CD4-positive, alpha-beta T cell treated with Interleukin-17A for 1 hour (primary cell): ENCODE measurements at places on chromosomes 13 and 19.

DNA sequence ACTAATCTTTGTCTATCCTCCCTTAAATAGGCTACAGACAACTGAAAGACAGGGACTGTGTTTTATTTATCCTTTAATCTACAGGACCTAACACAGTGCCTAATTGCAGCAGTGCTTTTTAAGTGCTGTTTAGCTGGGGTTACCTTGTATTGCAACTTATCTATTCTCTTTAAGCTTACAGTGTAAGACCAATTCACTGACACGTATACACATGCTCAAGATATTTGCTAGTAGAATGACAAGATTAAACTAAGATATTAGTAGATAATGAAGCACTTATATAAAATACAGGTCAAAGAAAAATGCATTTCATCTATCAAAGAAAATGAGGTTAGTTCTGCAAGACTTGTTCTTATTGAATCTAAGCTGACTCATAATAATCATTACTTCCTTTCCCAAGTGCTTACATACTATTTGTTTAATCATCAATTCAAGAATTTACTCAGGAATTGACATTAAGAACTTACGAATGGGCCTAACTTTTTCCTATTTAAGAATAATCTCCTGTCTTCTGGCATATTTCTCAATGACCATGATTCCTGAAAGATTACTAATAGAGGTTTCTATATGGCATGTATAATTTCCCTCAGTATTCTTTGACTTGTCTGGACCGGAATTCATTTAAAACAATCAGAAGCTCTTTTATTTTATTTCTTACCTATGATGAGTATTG lies 75.8 kb upstream of the MAB21L1 start:
- no peak for DNase-seq

- DNase-seq = no peak
These were observed 716 bp downstream of the ZNF573 start for GRCh38 chr19:37778613-37779126.

DNA sequence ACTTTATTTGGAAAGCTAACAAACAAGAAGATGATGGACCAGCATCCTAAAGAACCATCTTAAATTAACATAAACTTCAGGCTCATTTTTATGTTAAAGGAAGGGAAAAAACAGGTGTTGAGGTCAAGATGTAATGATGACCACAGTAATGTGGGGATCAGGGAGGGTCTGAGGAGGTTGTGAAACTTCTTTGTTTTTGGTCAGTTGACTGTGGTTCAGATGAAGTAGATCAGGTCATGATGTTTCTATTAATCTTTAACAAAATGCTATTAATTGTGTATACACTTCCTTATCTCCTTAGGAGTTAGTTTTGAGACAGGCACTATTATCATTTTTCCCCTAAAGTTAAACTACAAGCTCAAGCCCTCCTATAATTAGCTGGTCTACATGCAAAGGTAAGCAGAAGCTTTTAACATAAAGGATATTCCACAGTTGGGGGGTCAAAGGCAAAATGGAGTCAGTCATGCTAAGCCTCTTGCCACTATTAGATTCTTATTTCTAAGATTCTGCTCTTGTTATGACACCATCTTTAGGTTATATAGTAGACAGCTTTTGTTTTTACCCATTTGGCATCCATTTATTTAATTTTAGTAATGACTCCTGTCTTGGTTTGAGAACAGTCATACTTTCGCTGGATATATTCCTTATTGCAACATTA lies 800.1 kb upstream of the PCDH9 start:
- DNase-seq = no peak

DNA sequence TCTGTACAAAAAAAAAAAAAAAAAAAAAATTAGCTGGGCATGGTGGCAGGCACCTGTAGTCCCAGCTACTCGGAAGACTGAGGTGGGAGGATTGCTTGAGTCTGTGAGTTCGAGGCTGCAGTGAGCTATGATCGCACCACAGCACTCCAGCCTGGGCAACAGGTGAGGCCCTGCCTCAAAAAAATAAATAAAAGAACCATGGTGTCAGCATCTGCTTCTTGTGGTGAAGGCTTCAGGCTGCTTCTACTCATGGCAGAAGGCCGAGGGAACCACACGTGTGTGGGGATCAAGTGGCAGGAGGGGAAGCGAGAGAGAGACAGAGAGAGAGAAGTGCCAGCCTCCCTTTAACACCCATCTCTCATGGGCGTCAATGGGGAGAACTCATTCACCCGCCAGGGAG lies 13.5 kb downstream of the BCL3 start:
- peak; percentile 11 for DNase-seq

DNA sequence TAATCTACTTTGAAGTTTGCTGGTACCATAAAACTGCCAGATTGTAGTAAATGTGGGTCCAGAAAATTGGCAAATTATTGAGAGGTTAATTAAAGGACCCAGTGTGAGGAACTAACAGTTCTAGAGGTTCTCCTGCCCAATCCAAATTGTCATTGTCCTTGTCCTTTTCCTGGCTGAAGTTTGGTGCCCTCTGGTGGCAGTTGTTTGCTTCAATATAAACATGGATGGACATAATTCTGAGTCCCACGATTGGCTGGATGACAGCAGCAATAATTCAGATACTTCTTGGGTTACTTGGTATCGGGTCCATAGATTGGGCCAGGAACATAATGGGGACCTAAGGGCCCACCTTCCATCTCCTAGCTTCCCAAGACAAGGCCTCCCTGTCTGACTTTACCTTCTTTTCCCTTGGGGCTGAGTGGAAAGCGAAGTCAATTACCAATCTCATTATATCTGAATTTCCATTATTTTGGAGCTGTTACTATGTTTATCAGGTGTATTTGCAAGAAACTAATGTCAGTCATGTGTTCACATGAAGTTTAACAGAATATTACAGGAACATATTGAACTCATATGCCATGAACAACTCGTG lies 33.8 kb upstream of the GARRE1 start:
- DNase-seq = peak; percentile 69

DNA sequence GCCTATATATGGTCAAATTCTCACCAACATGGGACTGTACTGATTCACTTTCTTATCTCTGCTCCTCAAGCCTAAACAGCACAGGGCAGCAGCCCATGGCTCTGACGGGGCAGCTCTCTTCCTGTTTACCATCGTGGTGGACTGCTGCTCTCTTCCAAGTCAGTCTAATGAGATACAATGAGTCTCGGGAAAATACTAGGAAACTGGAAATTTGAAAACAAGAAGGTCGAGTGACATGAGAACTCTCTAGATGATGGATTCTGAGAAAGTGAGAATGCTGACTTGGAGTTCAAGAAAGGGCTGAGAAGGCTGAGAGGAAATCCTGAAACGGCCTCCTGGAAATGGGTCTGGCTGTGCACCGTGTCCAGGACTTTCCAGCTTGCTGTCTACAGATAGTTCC lies 122.8 kb upstream of the ARGLU1 start:
- DNase-seq = no peak

DNA sequence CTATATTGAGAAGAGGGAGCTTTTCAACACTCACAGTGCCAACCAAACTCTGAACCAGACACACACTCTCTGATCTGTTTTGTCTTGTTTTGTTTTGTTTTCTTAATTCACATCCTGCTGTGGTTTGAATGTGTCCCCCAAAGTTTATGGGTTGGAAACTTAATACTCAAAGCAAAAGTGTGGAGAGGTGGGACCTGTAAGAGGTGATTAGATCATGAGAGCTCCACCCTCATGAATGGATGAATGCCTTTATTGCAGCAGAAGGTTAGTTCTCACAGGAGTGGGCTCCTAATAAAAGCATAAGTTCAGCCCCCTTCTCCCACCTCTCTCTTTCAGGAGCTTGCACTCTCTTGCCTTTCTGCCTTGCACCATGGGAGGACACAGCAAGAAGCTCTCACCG lies 957.1 kb downstream of the PCDH9 start:
- no peak for DNase-seq

GRCh38 chr13:30422054-30422839 lies at the start of gene UBE2L5:
Gene UBE2L5, plus strand, starts transcription at chr13:30422493. Its CDS starts 5,498 bp downstream, at chr13:30427991.
- DNase-seq = peak; percentile 69

DNA sequence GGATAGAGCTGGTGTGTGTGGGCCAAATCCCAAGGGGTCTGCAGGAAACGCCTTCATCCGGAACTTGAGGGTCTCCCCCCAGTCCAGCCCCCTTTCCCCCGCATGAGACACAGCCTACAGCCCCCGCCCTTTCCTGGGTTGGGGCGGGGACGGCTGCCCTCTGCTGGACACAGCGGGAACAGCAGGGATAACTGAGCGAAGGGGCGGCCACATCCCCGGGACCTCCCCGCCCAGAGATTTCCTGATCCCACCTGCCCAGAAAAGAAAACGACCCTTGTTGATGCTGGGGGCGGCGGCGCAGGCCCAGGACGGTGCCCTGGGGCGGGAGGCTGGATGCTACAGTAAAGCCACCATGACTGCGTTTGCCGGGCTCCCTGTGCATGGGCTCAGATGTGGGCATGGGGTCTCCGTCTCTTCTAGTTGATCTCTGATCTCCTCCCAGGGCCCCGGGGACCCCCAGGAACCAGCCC lies 14.2 kb downstream of the ONECUT3 start:
- DNase-seq = peak; percentile 55

DNA sequence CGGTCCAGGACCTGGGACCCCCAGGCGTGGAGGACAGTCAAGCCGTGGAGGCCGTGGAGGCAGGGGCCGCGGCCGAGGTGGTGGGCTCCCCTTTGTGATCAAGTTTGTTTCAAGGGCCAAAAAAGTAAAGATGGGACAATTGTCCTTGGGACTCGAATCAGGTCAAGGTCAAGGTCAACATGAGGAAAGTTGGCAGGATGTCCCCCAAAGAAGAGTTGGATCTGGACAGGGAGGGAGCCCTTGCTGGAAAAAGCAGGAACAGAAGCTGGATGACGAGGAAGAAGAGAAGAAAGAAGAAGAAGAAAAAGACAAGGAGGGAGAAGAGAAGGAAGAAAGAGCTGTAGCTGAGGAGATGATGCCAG lies 2.3 kb downstream of the KMT2B start:
- DNase-seq = no peak

GRCh38 chr19:39152066-39152465 lies 26.5 kb downstream of the PAK4 start:
- no peak for DNase-seq

- DNase-seq = no peak
These were observed 44.9 kb upstream of the ADGRL1 start for GRCh38 chr19:14250870-14251269.

DNA sequence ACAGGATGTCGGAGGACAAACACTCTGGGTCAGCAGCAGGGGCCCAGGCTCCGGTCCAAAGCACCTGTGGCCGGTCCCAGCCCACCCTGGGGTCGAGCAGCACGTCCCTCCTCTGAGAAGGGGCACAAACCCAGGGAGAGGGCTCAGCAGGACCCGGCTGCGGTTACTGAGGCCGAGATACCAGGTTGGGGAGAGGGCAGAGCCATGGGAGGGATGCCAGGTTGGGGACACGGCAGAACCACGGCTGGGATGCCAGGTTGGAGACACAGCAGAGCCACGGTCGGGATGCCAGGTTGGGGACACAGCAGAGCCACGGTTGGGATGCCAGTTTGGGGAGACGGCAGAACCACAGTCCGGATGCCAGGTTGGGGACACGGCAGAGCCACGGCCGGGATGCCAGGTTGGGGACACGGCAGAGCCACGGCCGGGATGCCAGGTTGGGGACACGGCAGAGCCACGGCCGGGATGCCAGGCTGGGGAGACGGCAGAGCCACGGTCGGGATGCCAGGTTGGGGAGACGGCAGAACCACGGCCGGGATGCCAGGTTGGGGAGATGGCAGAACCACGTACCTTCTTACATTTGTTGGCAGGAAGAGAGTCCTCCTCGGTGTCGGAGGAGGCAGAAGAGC lies 18.5 kb downstream of the MIER2 start:
- no peak for DNase-seq

- no peak for DNase-seq
These were observed 266.7 kb downstream of the SPRY2 start for GRCh38 chr13:80074143-80074752.

GRCh38 chr13:63517371-63517770 lies 2101.7 kb upstream of the PCDH20 start:
- no peak for DNase-seq
